ENCODE measurements at places on chromosomes 7 and 10.

DNA sequence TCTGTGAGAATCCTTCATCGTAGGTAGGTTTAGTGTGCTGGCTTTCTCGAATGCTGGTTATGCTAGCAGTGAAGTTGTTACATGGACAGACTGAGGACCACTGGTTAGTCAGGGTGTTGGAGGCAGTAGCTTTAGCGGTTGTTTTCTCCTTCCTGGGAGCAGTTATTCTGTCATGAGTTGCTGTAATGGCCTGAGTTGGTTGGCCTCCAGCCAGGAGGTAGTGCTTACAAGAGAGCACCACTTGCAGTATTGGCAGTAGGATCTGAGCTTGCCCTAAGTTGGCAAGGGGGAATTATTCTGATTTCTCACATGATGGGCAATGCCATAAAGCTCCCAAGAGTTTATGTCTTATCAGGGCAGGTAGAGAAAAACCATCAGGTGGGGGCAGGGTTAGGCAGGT lies 58.0 kb downstream of the IPMK start:
- DNase-seq = no peak

GRCh38 chr7:128892521-128893250 lies 17.8 kb downstream of the KCP start:
- no peak for DNase-seq

DNA sequence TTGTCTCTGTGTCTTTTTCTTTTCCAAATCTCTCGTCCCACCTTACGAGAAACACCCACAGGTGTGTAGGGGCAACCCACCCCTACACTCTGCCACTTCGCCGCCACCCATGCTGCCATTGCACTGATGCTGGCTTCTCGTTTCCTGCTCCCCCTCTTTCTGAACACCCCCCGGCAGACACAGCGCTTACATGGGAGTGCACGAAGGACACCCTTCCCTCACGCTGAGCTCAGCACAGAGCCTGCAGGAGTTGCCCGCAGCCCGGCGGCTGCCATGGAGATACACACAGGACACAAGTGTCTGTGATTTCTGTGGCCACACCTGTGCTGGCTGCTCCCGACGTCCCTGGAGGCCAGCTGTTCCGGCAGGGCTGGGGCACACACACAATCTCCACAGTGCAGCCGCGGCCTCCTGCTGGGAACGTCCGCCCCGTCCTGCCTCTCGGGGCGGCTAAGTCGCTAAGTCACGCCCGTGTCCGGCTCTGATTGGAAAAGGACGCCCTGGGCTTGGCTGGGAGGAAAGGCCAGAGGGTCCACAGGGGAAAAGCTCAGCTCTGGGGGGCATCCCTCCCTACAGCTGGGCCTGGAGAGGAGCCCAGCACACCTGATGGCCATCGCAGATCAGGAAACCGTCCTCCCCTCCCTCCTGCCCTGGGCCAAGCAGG lies 349.8 kb downstream of the PTPRN2 start:
- no peak for DNase-seq

DNA sequence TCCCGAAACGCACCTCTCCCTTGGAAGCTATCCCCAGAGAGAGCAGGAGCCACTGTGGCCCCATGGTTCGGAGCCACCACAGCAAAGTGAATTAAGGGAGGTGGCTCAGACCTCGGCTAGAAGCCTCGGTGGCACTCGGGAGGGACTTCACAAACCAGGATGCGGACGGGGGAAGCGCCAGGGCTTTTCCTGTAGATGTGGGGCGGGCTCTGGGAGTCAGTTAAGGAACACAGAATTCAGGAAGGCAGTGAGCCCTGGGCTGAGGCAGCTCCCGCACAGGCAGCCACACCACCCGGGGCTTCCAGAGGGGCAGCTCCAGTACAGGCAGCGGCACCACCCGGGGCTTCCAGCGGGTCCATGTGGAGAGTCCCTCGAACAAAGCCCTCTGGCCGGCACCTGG lies 42.7 kb upstream of the DPYSL4 start:
- no peak for DNase-seq

- DNase-seq = no peak
These were observed 28.8 kb downstream of the SAMD8 start for GRCh38 chr10:75140246-75140645.

- no peak for DNase-seq
These were observed 76.5 kb downstream of the ARL5B start for GRCh38 chr10:18735711-18736110.

DNA sequence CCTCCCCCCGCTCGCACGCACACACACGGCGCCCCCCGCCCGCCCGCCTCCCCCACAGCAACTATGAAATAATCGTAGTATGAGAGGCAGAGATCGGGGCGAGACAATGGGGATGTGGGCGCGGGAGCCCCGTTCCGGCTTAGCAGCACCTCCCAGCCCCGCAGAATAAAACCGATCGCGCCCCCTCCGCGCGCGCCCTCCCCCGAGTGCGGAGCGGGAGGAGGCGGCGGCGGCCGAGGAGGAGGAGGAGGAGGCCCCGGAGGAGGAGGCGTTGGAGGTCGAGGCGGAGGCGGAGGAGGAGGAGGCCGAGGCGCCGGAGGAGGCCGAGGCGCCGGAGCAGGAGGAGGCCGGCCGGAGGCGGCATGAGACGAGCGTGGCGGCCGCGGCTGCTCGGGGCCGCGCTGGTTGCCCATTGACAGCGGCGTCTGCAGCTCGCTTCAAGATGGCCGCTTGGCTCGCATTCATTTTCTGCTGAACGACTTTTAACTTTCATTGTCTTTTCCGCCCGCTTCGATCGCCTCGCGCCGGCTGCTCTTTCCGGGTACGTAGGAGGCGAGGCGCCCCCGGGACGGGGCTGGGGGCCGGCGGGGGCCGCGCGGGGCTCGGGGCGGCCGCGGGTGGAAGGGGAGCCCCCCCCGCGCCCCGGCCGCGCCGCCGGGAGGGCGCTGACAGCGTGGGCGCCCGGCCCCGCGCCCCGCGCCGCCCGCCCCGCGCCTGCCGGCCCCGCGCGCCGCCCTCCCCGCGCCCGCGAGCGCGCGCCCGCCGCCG lies 441 bp downstream of the BMI1 start:
- peak; percentile 71 for DNase-seq

- DNase-seq = no peak
These were observed 293.4 kb upstream of the VWC2 start for GRCh38 chr7:49479936-49480544.

- no peak for DNase-seq
These were observed 25.2 kb downstream of the IQCE start for GRCh38 chr7:2583798-2584580.

DNA sequence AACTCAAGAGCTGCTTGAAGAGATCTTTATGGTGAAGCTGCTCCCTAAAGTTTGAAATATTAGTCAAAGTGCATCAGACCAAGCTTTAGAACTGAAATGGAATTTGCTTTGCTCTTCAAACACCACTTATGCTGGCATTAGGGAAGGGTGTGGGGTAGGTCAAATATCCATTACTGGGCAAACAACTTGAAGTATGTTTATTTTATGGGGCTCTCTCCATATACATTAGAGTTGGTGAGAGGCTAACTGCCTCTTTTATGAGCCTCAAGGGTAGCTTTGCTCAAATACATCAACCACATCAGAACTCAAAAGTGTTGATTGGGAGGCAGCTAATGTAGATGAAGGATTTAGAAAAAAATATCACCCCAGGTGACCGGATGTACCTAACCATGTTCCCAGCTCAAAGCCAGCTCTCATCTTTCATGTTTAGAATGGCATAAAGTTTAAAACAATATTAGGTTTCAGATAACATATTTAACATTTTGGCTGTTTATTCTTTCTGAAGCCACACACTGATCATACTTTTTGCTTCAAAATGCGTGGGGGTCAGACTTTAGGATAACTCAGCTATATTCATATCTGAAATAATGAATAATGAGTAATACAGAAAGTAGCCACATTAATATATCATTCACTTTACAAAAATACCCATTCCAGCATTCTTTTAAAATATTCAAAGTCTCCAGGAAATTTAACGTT lies 318.6 kb downstream of the PTEN start:
- no peak for DNase-seq

DNA sequence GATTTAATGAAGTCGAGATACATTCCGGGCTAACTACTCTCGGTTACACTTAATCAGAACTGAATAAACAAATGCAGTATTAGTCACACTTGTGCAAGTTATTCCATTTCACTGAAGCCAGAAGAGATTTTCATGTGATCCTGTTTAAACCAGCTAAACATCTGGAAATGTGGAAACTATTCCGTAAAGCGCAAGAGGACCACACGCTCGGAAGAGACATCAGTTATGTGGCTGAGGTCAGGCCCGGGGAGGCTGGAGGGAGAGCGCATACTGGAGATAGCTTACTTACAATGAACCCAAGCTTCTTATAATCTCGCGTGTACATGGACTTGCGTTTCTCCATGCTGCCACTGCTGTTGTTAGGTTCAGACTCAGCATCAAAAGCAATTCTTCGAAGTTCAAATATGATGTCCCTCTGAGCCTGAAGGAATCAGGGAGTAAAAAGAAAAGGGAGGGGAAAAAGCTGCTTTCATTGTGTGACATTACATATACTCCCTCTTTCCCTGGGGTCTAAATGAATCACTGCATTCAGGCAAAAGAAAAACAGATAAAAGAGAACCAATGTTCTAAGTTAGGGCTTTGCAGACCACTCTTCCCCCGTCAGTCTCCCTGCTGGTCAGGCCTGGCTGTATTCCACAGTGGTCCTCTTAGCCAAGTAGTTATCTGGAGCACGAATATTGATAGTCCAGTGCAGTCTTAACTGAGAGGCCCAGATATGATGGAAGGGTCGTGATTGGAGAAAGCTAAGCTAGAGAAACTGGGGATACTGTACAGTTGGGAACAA lies 237.4 kb downstream of the ELMO1 start:
- no peak for DNase-seq

DNA sequence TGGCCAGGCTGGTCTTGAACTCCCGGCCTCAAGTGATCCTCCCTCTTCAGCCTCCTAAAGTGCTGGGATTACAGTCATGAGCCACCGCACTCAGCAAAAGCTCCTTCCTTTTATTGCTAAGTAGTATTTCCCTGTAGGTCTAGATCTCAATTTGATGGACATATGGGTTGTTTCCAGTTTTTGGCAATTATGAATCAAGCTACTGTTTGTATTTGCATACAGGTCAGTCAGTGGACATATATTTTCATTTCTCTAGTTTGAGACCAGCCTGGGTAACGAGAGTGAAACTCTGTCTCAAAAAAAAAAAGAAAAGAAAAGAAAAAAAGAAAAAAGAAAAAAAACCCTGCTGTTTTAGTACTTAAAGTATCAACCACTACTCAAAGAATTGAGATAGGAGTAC lies 6.4 kb upstream of the PRKRIP1 start:
- no peak for DNase-seq

GRCh38 chr10:35434533-35434932 lies 98.2 kb downstream of the CCNY start:
- DNase-seq = no peak

- no peak for DNase-seq
These were observed 14.4 kb downstream of the POT1 start for GRCh38 chr7:124915242-124915641.

DNA sequence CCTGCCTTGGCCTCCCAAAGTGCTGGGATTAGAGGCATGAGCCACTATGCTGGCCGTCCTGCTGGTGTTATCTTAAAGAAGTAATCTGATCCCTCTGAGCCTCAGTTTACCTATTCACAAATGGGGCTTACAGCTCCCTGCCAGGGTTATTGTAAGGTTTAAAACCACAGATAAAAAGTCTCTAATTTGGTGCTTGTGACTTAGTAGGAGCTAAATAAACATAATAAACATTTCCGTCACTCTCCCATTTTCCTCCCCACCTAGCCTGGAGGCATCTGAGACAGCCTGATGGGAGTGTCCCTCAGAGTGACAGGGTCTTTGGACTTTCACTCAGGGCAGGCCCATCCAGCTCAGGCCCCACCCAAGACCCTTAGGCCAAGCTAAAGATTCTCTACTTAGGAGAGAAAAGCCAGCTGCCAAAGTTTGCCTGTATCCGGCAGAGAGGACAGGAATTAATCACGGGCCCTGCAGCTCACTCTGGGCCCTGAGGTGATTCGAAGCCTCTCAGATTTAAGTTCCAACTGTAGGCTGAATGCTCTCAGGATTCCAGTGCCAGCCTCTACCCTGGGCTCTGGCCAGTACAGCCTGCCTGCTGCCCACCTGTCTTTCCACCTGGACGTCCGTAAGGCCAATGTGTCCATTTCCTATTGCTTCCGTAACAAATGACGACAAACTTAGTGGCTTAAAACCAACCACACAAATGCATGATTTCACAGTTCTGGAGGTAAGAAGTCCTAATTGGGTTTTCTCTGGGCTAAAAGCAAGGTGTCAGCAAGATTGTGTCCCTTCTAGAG lies 21.8 kb upstream of the DUSP5 start:
- no peak for DNase-seq

GRCh38 chr7:100626530-100627237 lies 14.3 kb downstream of the MOSPD3 start:
- DNase-seq = peak; percentile 89

GRCh38 chr7:37046531-37047079 lies 322.3 kb upstream of the AOAH start:
- DNase-seq = no peak

GRCh38 chr7:22418251-22419046 lies 61.5 kb upstream of the RAPGEF5 start:
- DNase-seq = no peak

DNA sequence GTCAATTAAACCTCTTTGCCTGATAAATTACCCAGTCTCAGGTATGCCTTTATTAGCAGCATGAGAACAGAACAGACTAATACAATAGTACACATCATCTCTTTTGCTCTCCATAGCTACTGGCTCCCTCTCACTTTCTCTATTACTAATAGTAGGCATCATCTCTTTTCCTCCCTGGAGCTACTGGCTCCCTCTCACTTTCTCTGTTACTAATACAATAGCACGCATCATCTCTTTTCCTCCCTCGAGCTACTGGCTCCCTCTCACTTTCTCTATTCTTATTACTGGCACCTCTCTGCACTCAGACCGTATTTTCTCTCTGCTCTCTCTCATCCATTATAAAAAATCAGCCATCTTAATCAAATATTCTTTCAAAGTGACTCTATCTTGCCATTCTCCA lies 37.1 kb downstream of the SLC25A13 start:
- DNase-seq = no peak

GRCh38 chr7:29442146-29442545 lies 121.5 kb upstream of the PRR15 start:
- DNase-seq = no peak

- DNase-seq = no peak
These were observed 413.7 kb downstream of the TCERG1L start for GRCh38 chr10:130897815-130898214.

- DNase-seq = no peak
These were observed 17.6 kb downstream of the ZDHHC6 start for GRCh38 chr10:112429147-112429546.

GRCh38 chr7:50558294-50559053 lies 6.7 kb downstream of the DDC start:
- no peak for DNase-seq

DNA sequence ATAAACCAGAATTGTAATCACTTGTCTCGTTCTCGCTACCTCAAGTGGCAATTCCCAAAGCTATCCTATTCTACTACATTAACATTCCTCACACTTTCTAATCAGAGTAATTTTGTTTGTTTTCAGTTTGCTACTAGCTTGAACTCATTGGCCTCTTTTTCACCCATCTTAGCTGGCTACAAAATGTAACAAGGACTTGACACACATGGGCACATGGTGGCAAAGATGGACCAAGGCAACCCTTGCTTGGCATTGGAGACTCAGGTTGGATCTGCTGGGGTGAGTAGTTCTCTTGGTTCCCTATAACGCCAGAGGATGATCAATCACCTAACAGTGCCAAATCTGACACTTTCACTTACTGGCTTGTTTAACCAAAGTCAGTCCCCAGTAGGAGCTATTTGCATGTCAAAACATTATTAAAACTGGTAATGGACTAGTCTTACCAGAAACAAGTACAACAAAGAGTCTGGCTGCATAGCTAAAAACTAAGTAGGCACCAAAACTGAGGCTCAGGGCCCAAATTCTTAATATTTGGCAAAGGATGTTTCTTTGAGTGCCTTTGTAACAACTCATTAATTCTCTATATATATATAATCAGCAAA lies 1.9 kb downstream of the USP6NL start:
- DNase-seq = no peak

GRCh38 chr7:149147072-149147751 lies at the start of gene ZNF398:
Gene ZNF398, plus strand, starts transcription at chr7:149147453. Its CDS starts 290 bp downstream, at chr7:149147743.
- DNase-seq = peak; percentile 83

Data from stimulated activated CD4-positive, alpha-beta T cell treated with anti-CD3 and anti-CD28 coated beads, Interleukin-15, amount 100 ng/mL, for 24 hours (primary cell).